Hematopoietic multipotent progenitor cell treated with erythropoietin and hydrocortisone succinate and interleukin-3 and kit ligand, for 6 days (in vitro differentiated cells): ENCODE measurements at places on chromosomes 7 and 10.

- peak; percentile 3 for DNase-seq
Observed at GRCh38 chr10:62277971-62278370, 9.3 kb upstream of the RTKN2 start.

DNA sequence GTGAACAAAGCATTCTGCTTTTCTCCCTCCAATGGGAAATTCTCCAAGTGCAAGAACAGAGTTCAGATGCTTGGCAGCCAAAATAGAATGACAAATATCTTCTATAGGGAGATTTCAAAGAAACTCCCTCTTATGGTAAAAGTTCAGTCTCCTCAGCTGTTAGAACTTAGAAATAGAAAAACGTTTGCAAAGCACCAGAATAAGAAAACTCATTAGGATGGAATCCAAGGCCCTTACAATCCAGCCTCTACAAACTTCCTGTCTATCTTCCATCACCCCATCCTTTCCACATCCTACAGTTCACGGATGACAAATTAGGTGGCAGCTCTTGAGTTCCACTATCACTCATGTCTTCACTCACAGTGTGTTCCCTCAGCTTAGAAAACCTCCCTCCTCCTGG lies 25.7 kb downstream of the FAM13C start:
- DNase-seq: no peak

DNA sequence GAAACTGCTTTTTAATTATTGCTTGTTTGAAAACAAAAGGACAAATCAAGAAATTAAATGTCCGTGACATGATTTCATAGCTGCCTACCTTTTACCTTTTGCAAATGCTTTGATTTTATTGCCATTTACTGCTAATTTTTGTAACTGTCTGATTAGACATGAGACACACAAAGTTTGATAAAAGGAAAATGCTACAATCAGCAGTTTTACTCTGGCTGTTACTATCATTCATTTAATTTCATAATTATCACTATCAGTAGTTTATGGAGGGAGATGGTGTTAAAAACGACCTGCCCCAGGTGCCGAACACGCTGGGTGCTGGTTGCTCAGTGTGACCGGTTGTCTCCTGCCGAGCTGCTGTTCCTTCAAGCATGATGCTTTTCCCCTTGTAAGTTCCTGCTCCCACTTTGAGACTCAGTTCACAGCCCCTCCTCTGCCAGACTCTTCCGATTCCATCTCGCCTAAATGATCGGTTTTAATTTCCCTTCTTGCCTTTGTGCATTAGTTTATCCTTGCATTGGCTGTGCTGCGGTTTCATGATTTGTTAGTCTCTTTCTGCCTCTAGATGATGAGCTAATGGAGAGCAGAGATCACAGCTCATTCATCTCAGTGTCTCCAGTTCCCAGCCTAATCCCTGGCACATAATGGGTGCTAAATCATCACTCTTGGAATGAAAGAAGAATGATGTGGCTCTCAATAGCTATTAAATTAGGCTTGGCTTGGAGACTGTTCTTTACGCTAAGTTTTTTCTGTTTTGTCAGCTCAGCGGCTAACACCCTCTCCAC lies 110.6 kb downstream of the PFKFB3 start:
- DNase-seq: no peak

- DNase-seq: no peak
Observed at GRCh38 chr7:22765609-22766008, 38.6 kb downstream of the IL6 start.

DNA sequence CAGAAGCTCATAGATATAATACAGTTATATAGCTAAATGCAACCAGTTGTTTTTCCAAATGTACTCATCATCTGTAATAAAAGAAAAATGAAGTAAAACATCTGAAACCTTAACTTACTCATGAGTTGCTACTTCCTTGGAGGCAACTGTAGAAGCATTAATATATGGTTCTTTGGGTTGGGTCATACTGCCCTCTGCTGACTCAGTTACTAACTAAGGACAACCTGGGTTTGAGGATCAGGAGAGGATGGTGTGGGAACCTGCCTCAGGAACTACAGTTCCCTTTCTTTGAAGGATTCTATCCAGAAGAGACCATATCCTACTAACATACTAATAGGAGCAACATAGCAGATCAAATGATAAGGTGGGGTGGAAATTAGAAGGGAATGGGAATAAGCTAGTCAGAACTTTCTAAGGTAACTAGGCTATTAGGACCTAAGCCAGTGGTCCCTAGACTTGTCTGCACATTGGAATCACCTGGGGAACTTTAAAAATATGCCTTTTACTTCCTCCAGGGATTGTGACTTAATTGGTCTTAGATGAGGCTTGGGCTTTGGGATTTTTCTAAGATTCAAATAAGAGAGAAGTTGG lies 20.7 kb downstream of the COX15 start:
- peak; percentile 90 for DNase-seq

DNA sequence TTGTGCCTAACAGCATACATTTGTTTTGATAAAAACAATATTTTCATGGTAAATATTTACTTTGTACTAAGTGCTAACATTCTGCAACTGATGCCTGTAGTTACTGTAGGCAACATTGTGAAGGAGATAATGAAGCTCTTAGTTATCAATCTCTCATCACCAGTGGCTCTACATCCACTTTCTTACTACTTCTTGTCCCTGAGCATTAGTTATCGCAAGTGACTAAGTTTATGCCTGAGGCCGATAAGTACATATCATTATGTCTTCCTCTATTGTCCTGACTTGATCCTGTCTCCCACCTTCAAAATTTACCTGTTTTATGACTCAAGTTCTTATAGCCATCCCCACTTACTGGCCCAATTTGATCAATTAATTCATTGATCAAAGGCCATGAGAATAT lies 63.6 kb downstream of the MACC1 start:
- DNase-seq: no peak

DNA sequence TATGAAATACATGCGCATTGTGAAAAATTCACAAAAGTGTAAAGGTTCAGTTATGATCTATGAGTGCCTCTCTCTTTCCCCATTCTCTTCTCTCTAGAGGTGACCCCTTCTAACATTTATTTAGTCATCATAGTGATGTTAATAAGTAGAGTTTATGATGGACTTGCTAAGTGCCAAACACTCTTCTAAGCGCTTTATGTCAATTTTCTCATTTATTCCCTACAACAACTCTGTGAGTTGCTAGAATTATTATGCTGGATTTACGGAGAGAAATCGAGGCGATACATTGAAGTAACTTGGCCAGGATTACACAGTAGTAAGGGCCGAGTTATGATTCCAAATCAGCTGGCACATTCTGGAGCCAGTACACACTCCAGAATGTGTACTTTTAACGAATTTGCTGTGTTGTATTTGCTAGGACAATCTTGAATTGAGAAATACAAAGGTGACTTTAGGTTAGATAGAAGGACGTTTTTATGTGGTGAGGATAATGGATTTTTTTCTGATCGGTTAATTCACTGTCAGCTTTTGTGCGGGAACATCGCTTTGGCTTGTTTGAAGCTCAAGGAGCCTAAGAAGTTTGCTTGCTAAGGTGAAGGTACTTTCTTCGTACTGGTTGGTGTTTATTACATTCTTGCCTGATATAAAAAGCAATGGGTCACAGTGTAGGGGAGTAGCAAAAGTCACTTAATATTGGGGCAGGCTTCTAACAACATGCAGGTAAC lies 1.4 kb downstream of the ATRNL1 start:
- DNase-seq: no peak

DNA sequence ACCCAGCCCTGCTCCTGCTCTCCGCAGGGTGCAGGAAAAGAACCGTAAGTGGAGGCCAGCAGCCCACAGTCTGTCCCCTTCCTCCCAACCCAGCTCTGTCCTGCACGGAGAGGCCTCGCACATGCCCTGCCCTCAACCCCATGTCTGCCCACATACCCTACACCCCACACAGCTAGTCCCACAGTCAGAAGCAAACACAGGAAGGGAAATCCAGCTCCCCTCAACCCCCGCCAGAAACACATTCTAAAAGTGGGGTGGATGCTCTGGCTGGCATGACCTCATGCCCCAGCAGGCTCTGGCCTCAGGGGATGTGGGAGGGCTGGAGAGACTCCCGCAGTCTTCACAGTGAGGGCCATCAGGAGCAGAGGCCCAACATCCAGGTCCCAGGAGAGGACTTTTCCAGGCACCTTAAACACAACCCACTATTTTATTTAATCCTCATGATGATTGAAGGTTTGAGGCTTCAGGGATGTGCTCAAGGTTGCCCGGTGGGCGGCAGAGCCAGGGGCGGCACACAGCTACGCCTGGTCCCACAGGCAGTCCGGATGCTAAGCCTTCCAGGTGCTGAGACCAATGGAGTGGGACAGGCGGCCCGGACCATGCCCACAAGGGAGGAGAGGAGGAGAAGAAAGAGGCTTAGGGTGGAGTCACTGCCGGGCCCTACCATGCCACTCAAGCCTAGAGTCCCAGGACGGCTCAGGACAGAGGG lies 29.9 kb downstream of the CALML5 start:
- no peak for DNase-seq

DNA sequence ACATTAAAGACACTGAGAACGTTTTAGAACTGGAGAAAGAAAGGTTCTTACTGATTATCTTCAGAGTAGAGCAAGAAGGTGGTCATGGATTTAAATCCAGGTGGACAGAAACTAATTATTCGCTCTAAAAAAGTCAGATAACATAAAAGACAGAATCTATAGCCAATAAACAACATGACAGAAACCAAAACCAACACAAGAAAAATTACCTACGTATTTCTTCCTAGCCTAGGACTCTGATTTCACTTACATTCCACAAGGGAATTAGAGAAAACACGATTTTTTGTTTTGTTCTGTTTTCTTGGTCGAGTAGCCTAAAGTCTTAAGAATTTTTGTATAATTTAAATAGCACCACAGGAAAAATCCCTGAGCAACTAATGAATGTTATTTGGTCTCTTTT lies 15.1 kb downstream of the CPA1 start:
- no peak for DNase-seq

- no peak for DNase-seq
Observed at GRCh38 chr10:70191161-70191971, 21.1 kb upstream of the SAR1A start.

GRCh38 chr10:22246680-22247391 lies 29.0 kb upstream of the EBLN1 start:
- peak; percentile 31 for DNase-seq

- DNase-seq: no peak
Observed at GRCh38 chr7:20320322-20320721, 10.4 kb upstream of the ITGB8 start.

DNA sequence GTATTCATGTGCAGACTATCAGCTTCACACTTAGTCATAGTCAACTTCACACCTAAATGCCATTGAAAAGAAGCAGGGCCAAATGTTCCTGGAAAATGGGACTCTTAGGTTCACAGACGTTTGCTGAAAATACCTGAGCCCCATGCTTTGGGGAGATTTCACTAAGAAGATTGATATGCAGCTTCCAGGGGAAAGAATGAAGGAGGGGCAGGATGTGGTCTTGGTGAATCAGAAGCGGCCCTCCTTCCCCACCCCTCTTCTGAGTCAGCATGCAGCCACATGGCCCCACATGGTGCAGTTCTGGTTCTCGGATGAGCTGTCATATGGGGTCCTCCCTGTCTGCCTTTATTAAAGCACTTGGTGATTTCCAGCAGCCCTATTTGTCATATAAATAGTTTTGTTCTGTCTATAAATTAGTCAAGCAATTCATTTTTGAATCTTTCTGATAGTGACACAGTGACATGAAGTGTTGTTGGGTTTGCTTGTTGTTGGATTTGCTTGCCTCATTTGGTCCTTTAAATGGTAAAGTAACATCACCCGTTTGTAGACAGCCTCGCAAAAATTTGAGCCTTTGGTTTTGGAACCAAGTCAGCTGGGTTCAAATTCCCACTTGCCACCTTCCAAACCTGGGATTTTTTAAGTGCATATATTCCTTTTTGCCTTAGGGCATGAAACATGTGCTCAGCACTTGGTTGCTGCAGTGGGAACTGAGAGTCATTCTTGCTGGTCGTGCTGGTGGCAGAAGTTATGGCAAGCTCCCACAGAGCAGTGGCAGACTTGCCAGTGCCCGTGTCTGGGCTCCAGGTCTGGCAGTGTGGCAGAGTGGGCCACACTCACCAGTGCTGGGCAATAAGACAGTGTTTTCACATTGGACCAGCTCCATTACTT lies 68.1 kb upstream of the CDK6 start:
- peak; percentile 77 for DNase-seq

DNA sequence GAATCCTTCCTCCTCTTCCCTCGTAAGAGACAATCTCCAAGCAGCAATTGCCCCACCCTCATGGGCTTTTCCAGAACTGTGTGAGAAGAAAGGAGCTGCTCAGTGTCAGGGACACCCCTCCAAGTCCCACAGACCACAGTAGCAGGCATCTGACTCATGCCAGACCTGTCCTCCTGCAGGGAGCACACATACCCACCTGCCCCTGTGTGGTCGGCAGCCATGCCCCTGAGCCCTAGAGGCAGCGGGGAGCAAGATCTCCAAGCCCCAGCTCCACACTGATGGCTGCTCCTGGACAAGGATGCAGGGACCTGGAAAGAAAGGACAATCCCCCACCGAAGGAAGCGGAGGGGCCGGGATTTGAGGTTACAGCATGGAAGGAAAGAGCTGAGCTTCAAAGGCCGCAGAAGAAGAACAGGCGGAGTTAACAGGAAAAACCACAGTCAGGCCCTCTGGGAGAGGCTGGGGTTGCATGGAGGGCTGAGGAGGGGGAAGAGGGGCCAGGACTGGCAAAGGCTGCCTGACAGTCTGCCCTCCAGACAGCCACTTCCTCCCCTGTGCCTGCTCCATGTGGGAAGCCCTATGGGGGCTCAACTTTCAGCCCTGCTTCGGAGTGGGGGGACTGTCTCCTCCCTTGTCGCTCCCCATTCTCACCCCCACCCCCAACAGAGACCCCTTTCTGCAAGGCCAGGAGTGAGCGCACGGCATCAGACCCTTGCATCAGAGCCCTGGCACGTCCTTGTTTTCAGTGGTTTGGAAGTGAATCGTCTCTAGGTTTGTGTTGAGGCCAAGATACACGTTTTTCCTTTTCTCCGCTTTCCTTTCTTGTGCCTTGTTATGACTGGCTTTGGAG lies 46.8 kb downstream of the ASB13 start:
- no peak for DNase-seq

DNA sequence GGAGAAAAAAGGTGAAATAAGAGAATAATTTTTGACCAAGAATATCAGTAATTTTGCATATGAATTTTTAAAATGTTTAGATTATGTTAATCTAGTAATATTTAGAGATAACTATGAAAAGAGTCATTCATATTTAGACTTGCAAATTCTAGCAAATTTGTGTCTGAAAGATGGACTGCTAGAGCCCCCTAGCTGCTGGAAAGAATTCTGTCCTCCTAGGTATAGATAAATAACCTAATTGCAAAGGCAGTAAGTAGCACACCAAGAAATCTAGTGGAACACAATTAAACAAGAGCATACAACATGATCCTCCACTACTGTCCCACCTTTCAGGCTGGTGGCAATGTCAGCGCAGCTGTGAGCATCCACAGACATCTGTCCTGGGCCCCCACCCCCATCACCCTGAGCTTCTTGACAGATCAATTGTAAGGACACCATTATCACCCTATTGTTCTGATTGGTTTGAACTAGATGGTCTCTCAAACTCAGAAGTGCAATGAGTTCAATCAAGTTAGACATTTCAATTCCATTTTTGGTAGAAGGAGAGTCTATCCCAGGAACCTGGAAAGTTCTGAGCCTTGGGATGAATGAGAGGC lies 15.0 kb upstream of the GFRA1 start:
- peak; percentile 62 for DNase-seq

GRCh38 chr10:68550747-68551411 lies 9.3 kb upstream of the TET1 start:
- peak; percentile 89 for DNase-seq

- DNase-seq: peak; percentile 23
Observed at GRCh38 chr10:126092366-126093215, 196.2 kb downstream of the FANK1 start.
